ENCODE measurements at places on chromosomes 7 and 10.

- DNase-seq: no peak
Observed at GRCh38 chr7:142488036-142488633, 230.3 kb upstream of the PRSS58 start.

DNA sequence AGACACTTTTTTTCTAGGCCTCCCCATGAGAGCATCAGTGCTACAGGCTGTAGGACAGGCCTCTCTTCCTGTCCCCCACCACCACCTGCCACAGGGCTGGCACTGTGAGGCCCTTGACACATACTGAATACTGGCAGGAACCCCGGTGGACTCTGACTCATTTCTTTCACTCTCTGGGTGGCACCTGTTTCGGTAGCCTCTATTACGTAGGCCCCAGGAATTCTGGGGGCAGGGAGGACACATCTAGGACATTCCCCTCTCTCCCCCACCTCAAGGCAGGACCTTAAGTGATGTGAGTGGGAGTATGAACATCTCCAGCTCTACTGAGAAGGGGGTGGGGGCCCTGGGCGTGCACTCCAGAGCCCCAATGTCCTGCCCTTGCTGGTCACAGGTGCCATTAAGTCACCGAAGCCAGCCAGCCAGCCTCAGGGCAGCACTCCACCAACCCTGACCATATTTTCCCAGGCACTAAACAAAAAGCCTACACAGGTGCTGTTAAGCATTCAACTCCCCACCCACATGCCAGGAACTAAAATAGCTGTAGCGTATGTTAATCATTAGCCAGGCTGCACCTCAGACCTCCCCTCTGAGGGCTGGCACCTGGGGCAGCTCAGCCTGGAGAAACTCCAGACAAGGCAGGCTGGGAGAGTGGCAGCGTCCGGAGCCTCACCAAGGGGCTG is 8.9 kb downstream of the ANXA11 start:
- peak; percentile 58 for DNase-seq

DNA sequence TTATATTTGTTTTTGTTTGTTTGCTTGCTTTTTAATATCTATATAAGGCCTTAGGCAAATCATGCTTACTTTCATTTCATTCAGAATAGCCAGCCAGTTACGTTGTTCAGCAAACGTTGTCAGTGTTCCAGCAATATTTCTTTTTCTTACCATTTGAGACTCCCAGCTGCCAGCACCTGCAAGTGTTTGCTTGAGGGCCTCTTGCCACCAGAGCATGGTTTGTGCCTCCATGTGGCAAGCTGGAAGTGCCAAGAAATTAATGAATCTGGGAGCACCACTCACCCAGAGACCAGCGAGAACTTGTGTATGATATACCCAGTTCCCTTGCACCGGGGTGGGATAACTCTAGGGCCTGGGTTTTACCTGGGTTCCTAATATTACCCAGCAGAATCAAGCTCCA is 177.1 kb upstream of the CSTF2T start:
- DNase-seq: no peak

DNA sequence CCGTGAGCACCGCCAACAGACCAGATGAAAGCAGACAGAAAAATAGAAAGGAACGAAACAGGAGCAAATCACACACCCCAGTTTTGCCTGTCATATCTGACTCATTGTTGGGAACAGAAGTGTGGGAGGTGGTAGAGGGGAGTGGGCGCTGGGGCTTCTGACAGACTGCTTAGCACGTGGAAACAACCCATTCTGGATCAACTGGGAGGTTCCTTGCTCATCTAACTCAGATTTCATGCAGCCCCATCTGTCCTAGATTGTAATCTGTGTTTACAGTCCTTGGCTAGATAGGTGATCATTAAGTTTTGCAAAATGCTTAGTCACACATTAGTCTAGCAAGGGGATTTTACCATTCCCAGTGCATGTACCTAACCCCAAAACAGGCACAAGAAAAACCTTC is 154.1 kb downstream of the NRP1 start:
- DNase-seq: no peak

All from activated effector memory CD4-positive, alpha-beta T cell treated with Interleukin-2 at 50 U/mL for 16 hours (primary cell).